ENCODE measurements at places on chromosomes 7 and 10.

GRCh38 chr7:134315679-134316538 lies 821 bp downstream of the SLC35B4 start:
- H3K36me3 ChIP-seq = no peaks in the 10 kb centered on the region
- DNase-seq = no peak
- H3K27ac ChIP-seq = peak overlapping the region; percentile 61
- H3K27me3 ChIP-seq = no peaks in the 10 kb centered on the region
- H3K4me1 ChIP-seq = peaks cover 11% of the 10 kb centered on the region

DNA sequence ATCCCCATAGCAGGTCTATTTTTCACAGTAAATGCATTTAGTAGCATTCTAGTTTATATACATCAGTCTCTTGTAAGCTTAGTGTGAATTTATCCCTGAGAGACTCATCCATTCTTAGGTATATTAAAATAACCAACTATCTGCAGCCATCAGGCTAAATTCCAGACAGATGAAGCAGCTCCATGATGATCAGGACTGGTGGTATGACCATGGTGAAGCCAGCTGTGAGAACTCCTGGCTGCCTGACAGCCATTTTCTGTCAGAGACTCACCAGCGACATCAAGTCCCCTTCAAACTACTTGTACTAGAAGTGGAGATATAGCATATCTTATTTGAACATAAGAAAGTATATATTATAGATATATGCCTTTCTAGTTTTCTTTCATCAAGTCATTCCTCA lies 70.3 kb upstream of the GSDME start:
- no peaks in the 10 kb centered on the region for H3K36me3 ChIP-seq
- no peak for DNase-seq
- H3K27ac ChIP-seq = no peak overlapping the region
- H3K4me3 ChIP-seq = no peak overlapping the region
- no peaks in the 10 kb centered on the region for H3K27me3 ChIP-seq

DNA sequence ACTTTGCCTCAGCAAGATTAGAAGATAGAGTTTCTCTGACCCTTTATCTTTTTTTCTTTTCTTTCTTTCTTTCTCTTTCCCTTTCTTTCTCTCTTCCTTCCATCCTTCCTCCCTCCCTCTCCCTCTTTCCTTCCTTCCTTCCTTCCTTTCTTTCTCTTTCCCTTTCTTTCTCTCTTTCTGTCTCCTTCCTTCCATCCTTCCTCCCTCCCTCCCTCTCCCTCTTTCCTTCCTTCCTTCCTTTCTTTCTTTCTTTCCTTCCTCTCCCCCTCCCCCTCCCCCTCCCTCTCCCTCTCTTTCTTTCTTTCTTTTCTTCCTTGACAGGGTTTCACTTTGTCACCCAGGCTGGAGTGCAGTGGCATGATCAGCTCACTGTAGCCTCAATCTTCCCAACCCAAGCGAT lies 40.2 kb upstream of the LCOR start:
- H3K4me1 ChIP-seq = no peaks in the 10 kb centered on the region
- DNase-seq = no peak
- no peaks in the 10 kb centered on the region for H3K36me3 ChIP-seq
- no peaks in the 10 kb centered on the region for H3K27me3 ChIP-seq

GRCh38 chr10:78231939-78232338 lies 198.3 kb downstream of the RPS24 start:
- H3K4me3 ChIP-seq = no peak overlapping the region
- H3K36me3 ChIP-seq = no peaks in the 10 kb centered on the region
- no peaks in the 10 kb centered on the region for H3K4me1 ChIP-seq
- DNase-seq = no peak
- H3K27me3 ChIP-seq = no peaks in the 10 kb centered on the region

GRCh38 chr7:10863476-10863875 lies 110.2 kb upstream of the PHF14 start:
- H3K4me1 ChIP-seq = no peaks in the 10 kb centered on the region
- H3K27me3 ChIP-seq = no peaks in the 10 kb centered on the region
- no peak for DNase-seq
- no peak overlapping the region for H3K27ac ChIP-seq

DNA sequence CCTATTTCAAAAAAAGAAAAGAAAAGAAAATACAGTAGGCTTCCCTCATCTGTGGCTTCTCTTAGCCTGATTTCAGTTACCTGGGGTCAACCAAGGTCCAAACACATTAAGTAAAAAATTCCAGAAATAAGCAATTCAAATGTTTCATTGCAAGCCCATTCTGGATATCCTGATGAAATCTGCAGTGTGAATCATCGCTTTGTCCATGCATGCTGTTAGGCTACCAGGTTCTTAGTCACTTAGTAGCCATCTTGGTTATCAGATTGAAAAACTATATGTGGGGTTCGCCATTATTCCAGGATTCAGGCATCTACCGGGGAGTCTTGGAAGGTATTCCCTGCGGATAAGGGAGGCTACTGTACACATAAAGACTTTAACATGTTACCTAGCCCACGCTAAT lies 991 bp upstream of the FAM204A start:
- H3K27ac ChIP-seq = no peak overlapping the region
- no peaks in the 10 kb centered on the region for H3K36me3 ChIP-seq
- no peak for DNase-seq
- peak overlapping the region; percentile 85 for H3K4me3 ChIP-seq
- H3K4me1 ChIP-seq = peaks cover 35% of the 10 kb centered on the region

DNA sequence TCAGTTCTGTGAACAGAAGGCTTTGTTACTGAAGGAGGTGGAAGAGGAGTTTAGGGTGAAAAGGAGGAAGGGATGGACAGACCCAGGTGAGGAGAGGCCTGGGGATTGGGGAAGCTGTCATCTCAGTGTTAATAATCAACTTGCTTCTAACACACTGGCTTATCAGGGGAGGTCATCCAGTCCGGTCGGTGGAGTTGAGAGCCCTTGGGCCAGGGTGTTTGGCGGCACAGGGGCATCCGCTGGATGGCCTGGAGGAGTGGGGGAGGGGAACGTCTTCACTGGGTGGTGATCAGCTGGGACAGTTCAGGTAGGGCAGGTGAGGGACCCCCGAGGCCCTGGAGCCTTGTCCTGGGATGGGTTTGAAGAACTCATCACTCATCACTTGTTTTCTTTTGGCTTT lies 33.9 kb downstream of the SHH start:
- H3K4me1 ChIP-seq = no peaks in the 10 kb centered on the region
- H3K27ac ChIP-seq = no peak overlapping the region
- no peaks in the 10 kb centered on the region for H3K27me3 ChIP-seq
- no peak for DNase-seq
- no peak overlapping the region for H3K4me3 ChIP-seq
